ENCODE measurements at places on chromosomes 13 and 19.

- no peak for DNase-seq
Measured at GRCh38 chr19:12783849-12784393, 7.4 kb upstream of the JUNB start.

GRCh38 chr13:76425935-76426334, 460.3 kb downstream of the KCTD12 start:
- no peak for DNase-seq

DNA sequence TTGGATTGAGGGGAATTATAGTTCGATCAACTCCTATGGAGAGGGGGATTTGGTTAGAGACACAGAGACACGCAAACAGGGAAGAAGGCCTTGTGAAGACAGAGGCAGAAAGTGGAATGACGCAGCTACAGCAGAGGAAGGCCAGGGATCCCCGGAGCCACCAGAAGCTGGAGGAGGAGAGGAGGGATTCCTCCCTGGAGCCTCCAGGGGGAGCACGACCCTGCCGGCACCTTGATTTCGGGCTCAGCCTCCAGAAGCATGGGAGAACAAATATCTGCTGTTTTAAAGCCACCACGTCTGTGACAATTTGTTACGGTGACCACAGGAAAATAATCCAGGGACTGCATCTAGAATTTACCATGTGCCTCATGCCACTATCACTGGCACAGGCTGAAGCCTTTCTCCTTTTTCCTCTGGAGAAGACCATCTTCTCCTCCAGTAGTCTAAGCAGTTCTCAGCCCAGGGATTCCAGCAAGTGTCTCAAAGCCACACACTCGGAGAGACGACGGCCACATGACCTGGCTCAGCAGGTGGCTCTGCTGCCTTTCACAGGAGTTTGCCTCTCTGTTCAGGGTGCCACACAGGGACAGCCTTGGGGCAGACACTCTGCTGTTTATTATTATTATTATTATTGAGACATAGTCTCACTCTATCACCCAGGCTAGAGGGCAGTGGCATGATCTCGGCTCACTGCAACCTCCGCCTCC, 39.9 kb upstream of the CCNE1 start:
- no peak for DNase-seq

GRCh38 chr13:24625331-24625731, 54.9 kb upstream of the ATP12A start:
- no peak for DNase-seq
